ENCODE measurements at places on chromosomes 3 and 15.

- DNase-seq = no peak
Observed at GRCh38 chr3:136632625-136633081, 119.5 kb downstream of the STAG1 start.

GRCh38 chr15:32698773-32699390, 18.9 kb upstream of the GREM1 start:
- no peak for DNase-seq

- no peak for DNase-seq
Observed at GRCh38 chr3:103918336-103918735, 1448.4 kb upstream of the ALCAM start.

DNA sequence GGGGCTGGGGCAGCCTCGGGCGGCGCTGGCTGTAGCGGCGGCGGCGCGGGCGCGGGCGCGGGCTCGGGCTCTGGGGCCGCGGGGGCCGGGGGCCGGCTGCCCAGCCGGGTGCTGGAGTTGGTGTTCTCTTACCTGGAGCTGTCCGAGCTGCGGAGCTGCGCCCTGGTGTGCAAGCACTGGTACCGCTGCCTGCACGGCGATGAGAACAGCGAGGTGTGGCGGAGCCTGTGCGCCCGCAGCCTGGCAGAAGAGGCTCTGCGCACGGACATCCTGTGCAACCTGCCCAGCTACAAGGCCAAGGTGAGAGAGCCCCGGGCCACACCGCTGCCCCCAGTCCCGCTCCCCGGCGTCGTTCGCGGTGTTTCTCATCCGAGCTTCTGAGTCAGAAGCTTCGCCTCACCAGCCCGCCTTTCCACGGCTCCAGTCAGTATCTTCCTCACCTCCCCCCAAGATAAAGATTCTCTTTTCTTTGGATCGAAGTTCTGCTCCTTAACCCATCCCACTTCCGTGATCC, 600 bp downstream of the FBXO45 start:
- peak; percentile 25 for DNase-seq

GRCh38 chr3:69250014-69250413, 127.6 kb upstream of the LMOD3 start:
- DNase-seq = no peak

- no peak for DNase-seq
Observed at GRCh38 chr3:195532345-195532744, 10.8 kb downstream of the PPP1R2 start.

DNA sequence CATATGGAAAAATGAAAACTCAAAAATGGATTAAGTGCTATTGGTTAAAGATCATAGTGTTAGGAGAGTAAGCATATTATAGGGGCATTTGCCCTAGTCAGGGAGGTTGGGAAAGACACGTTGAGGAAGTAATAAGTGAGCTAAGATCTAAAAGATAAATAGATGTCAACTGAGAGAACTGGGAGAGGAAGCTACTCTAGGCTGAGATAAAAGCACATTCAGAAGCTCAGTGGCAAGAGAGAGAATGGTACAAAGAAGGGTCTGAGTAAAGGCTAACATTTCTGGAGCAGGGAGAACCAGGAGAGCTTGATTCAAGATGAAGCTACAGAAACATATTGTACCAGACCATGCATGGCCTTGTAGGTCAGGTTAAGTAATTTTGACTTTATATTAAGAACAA, 63.9 kb downstream of the TRPC1 start:
- no peak for DNase-seq

DNA sequence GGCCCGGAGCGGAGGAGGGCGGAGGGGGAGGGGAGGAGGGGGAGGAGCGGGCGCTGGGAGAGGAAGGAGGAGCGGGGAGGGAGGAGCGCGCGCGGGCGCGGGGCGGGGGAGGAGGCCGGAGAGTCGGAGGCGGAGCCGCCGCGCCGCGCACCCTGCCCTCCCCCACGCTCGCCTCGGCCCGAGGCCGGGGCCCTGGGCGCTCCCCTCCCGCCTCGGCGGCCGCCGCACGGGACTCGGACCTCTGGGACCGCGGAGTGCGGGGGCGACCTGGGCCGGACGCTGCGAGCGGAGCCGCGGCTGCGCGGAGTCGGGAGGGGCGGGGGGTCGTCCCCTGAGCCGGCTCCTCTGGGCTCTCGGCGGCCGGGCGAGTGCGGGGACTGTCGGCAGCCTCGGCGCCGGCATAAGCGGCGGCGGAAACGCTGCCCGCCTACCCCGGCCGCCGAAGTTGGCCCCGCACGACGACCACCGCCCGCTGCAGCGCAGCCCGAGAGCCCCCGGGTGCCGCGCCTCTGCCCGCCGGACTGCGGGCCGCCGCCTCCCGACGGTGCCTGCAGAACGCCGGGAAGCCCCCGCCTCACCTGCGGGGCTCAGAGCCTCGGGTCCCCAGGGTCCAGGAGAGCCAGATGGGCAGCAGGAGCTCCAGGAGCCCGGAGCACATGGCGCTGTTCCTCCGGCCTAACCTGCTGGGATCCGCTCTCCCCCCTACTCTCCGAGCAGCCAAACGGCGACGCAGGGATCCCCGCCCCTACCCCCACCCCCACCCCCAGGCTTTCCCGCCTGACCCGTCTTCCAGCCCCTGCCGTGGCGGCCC, 406 bp upstream of the GABRB3 start:
- DNase-seq = no peak

GRCh38 chr15:47620960-47621681, 96.2 kb upstream of the SEMA6D start:
- DNase-seq = no peak

- DNase-seq = peak; percentile 27
Observed at GRCh38 chr3:111392894-111393398, 149.1 kb upstream of the CD96 start.

DNA sequence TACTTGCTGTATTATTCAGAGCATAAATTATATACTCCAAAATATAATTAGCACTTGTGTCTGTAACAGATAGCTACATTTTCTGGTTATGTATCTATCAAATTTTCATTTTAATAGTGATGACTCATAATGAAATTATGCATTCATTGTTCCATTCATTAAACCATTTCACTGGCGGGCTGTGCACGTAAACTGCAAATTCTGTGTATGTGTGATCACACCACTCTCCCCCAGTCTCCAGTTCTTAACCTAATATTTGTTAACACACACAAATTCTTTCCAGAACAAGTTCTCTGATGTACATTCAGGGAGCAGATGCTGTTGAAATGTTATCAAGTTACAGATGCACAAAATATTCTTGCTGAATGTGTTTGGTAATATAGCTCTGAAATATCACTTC, 3.8 kb upstream of the KCNMB2 start:
- DNase-seq = no peak

- no peak for DNase-seq
Observed at GRCh38 chr15:68218847-68219798, 10.4 kb downstream of the CLN6 start.

GRCh38 chr15:85331655-85332285, 48.6 kb upstream of the AKAP13 start:
- DNase-seq = no peak

DNA sequence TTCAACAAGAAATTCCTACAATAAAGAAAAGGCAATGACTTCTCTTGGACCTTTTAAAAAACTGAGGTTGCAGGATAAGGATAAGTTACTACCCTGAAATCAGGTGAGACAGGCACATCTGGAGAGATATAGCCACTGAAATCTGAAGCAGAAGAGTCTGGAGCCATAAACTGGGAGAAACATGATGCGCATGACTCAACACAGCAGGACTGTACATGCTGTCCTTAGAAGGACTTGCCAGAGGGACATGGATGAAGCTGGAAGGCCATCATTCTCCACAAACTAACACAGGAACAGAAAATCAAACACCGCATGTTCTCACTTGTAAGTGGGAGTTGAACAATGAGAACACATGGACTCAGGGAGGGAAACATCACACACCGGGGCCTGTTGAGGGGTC, 1020.2 kb downstream of the AGBL1 start:
- no peak for DNase-seq

- no peak for DNase-seq
Observed at GRCh38 chr3:23934253-23934652, 10.8 kb upstream of the NR1D2 start.

DNA sequence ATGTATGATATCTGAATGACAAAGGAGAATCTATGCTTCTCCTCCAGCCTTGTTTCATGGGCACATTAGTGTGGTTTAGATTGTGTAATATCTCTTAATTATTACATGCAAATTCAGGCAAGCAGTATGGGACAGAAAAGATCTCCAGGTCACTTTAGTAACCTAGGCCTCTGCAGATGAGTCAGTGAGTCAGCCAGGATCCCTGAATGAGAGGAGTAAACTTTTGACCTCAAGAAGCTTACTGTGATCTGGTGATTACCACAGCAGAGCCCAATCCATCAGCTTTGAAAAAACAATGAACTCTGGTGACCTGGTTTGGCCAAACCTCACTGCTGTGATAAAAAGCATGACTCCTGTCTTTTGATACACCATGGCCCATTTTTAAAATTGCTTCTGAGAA, 107.8 kb downstream of the LRRN1 start:
- DNase-seq = no peak

- no peak for DNase-seq
Observed at GRCh38 chr3:69113536-69113935, 8.9 kb downstream of the LMOD3 start.

DNA sequence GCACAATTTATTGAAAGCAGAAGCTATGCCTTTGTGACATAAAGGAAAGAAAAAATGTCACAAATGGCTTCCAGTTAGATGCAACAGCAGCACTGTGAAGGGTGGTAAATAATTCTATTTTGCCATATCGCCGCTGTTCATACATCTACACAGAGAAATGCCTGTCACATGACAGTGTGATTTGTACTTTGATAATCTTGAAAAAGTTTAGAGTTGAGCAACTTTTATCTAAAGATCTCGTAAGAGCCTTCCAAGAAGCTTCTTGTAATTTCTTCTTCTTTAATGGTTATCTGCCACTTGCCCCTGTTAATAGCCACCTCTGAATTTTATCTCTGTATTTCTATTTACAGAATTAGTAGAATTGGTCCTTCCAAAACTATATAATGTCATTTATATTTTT, 192.3 kb downstream of the ATP8B4 start:
- no peak for DNase-seq

DNA sequence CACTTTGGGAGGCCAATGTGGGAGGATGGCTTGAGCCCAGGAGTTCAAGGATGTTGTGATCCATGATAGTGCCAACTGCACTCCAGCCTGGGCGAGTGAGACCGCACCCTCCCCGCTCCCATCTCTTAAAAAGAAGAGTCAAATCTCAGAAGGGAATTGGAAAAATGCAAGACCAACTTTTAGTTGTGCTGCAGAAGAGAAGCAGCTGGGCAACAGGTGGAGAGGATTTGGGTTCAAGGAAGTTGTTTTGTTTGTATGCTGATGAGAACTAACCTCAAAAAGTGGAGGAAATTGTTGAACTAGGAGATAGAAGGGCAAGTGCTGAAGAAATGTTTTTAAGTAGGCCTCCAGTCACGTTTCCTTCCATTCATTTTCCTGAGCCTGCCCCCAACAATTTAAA, 12.8 kb upstream of the PDCD7 start:
- no peak for DNase-seq

DNA sequence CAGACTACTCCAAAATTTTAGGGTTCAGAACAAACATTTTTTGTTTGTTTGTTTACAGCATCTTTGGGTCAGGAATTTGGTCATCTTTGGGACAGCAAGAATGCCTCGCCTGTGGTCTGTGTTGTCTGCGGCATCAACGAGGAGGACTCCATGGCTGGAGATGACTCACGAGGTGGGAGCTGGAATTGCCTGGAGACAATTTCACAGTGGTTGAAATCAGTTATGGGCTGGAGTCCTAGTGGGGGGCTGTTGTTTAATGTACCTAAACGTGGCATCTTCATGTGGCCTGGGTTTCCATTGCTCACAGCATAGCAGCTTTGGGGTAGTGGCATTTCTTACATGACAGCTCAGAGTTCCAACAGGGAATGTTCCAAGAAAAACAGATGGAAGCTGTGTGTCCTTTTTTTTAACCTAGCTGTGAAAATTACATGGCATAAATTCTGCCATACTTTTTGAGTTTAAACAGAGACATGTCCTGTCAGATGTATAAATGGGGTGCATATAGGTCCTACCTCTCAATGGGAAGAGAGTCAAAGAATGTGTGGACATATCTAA, 507.3 kb upstream of the CBLB start:
- no peak for DNase-seq

- peak; percentile 10 for DNase-seq
Observed at GRCh38 chr3:115099986-115100571, 47.0 kb downstream of the ZBTB20 start.

DNA sequence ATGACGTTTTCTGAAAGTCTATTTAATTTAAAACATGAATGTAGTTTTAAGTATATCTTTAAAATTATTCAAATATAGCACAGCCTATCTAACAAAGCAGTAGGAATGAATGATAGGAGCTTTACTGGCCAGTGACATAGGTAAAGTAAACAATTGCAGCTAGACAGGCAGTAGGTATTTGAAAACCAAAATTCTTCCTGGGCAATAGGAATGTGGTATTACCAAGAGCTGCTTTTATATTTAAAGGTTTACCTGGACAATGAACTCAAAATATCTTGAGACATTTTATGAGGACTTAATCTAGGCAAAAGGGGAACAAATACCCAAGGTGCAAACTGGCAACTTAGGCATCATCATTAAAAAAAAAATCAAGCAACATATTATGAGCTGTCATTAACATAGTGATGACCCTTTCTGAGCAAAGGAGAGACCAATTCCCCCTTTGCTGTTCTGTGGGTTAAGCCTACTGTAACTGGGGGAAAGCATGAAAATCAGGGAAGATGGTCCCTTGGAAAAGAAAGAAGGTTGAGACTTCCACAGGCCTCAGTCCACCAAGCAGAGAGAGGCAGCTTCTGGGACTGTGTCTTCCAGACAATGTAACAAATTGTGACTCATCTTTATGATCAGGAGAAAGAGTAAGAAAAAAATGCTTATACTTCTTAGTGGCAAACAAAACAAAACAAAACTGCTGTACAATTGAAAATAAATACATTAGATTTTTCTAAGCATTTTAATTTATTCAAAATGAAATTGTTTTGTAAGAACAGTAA, 12.9 kb downstream of the ISL2 start:
- DNase-seq = no peak

- no peak for DNase-seq
Observed at GRCh38 chr3:146280864-146281263, 30.0 kb upstream of the PLSCR4 start.

GRCh38 chr3:14839236-14839635, 20.5 kb downstream of the FGD5 start:
- no peak for DNase-seq
